T47D (cell line): ENCODE measurements at places on chromosomes 3 and 15.

DNA sequence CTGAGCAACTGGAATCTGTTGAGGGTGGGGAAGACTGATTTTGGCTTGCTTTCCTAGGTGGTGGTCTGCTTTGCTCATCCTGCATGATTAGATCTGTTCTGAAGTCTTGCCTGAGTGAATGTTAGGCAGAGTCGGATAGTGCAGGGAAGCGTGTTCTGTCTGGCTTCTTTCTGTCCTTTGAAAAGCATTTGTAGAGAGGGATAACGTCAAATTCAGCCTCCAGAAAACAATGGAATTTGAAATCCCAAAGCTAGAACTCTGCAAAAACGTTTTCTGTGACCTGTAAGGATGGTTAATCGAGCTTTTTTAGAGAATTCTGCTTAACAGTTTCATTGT is 1.4 kb downstream of the GLCE start:
- no peak for DNase-seq

- no peak for DNase-seq
These were observed 195.2 kb downstream of the CADPS start for GRCh38 chr3:62679988-62680387.

DNA sequence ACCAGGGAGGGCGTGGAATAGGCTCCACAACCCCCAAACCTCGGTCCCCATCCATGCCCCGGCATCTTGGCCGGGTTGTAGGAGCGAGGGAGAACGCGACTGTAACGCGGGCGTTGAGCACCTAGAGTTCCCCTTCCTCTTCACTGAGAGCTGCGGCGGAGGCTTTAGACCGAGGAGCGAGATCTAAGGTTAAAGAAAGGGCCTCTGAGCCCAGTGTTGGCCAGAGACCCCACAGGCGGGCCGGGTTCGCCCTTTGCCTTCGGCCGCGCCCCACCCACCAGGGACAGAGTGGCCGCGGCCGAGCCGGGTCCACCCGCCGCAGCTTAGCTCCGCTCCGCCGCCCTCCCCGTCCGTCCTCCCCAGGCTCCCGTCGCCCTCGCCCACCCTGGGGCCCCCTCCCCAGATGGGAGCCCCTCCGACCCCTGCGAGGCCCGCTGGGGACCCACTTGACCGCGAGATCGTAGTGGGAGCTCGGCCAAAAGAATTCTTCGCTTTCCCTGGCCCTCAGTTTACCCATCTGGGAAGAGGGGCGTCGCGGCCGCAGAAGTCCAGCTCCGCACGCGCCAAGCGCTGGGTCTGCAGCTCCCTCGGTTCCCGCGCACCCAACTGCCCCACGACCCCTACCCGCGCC is 425 bp downstream of the ANPEP start:
- DNase-seq, result no peak

GRCh38 chr3:6551165-6551564 is 309.8 kb upstream of the GRM7 start:
- DNase-seq, result no peak

- DNase-seq, result peak; percentile 95
These were observed 5.5 kb upstream of the CFAP100 start for GRCh38 chr3:126389112-126389793.

DNA sequence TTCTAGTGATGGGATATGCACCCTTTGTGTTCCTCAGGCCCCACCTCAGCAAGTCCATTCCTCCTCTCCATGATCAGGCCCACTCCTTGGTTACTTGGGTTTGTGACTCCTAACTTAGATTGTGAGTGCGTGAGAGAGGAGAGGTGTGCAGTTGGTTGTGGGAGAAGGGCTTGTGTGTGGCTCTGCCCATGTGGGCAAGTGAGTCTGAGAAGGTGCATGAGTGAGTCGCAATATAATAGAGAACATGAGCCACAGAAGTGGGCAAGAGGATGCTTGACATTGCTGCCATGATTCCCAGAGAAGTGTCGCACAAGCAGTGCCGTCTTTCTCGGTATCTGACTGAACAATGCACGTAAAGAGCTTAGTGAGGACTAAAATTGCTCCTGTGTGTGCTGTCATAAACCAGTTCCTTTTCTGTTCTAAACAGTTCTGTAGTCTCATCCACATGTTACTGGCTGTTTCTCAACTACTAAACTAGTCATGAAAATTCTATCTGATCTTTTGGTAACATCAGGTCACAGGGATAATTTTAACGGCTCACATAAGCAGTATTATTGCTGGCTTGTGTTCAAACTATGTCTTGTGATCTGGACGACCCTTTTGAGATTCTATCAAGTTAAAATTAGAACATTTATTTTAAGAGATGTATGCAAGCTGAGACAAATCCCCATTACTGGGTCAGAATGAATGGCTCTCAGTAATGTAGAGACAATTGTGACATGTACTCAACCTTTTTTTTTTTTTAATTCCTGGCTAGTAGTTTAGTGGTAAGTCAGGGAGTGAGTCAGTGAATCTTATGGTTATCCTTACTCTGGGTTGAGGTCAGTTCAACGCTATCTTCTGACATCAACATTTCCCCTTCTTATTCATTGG is 25.6 kb downstream of the GYG1 start:
- DNase-seq, result no peak

DNA sequence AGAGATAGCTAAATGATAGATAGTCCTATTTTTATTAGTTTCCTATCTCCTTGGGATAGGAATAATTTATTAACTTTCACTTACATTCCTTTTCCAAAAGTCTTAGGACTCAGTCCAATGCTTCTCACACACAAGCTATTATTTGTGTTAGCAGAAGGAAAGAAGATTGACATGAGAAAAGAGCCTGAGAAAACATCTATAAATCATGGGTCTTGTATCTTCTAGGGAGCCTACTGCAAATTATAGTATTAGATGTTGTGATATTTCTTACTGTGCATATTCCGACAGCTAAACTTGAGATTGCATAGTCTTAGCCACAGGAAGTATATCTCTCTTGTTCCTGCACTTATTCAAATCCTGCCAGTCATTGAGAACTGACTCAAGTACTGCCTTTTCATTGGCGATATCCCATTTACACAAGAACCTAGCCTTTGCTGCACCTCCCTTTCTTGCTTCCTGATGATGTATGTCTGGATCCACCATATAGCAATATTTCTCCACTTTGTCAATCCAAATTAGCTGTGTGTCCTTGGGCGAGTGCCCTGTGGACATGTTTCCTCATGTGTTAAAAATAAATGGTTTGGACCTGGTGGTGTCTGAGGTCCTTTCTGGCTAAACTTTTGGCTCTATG is 245.1 kb upstream of the LMCD1 start:
- no peak for DNase-seq

DNA sequence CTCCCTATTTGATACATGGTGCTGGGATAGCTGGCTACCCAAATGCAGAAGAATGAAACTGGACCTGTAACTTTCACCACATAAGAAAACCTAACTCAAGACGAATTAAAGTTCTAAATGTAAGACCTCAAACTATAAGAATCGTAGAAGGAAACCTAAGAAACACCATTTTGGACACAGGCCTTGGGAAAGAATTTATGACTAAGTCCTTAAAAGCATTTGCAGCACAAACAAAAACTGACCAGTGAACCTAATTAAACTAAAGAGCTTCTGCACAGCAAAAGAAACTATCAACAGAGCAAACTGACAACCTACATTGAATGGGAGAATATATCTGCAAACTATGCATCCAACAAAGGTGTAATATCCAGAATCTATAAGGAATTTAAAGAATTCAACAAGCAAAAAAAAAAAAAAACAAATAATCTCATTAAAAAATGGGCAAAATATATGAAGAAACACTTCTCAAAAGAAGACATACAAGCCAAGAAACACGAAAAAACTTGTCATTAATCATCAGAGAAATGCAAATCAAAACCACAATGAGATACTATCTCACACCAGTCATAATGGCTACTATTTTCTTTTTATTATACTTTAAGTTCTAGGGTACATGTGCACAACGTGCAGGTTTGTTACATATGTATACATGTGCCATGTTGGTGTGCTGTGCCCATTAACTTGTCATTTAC is 37.0 kb downstream of the HDGFL3 start:
- DNase-seq, result no peak

DNA sequence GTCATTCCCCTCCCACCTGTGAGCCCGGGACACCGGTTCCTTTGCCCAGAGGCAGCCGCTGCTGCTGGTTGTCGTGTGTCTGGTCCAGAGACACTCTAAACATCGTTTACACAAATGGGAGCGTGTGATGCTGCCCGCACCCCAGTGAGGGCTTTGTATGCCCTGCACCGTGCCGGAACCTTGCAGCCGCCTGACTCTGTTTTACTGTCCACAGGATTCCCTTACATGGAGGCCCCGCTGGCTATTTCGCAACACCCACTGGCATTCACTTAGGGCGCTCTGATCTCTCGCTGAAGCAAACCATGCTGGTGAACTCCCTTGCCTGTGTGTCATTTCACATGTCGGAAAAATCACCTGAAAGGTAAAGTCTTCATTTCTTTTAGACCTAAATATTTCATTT is 100.8 kb upstream of the SLC6A6 start:
- peak; percentile 68 for DNase-seq
